T-helper 17 cell (primary cell): ENCODE measurements at places on chromosomes 1 and 21.

GRCh38 chr1:2315674-2316450, 75.5 kb downstream of the MORN1 start:
- no peak for DNase-seq

GRCh38 chr1:26408604-26409003, 2.0 kb upstream of the LIN28A start:
- DNase-seq, result peak; percentile 67

DNA sequence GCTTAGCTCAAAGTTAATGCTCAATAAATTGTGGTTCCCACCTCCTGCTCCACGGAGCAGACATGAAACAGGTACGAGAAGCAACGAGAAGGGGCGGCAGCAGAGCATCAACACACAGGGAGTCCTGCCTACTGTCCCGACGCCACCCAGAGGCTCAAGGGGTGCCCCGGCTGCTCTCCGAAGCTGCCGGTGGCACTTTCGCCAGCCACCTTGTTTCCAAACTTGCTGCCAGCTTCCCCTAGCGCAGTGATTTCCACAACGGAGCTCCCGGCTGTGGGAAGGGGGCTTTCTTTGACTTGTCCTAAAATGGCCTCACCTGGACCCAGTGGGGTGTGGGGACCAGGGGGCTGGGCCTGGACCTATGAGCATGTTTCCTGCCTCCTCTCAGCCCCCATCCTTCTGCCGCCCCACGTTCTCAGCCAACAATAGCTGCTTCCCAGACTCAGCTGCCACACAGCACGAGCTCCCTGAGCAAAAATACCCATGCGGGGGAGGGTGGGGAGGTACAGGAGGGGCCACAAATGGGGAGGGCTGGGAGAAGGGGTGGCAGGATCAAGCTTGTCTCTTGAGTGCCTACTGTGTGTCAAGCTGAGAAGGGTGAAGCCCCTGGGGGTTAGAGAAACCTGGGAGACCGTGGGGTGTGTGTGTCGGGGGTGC, 35.6 kb upstream of the ECE1 start:
- no peak for DNase-seq

GRCh38 chr21:46295177-46295770, 9.1 kb downstream of the YBEY start:
- DNase-seq, result no peak

- DNase-seq, result no peak
These were observed 2.7 kb upstream of the MRPL24 start for GRCh38 chr1:156743367-156744302.

GRCh38 chr21:25909341-25909740, 174.6 kb downstream of the GABPA start:
- DNase-seq, result no peak

DNA sequence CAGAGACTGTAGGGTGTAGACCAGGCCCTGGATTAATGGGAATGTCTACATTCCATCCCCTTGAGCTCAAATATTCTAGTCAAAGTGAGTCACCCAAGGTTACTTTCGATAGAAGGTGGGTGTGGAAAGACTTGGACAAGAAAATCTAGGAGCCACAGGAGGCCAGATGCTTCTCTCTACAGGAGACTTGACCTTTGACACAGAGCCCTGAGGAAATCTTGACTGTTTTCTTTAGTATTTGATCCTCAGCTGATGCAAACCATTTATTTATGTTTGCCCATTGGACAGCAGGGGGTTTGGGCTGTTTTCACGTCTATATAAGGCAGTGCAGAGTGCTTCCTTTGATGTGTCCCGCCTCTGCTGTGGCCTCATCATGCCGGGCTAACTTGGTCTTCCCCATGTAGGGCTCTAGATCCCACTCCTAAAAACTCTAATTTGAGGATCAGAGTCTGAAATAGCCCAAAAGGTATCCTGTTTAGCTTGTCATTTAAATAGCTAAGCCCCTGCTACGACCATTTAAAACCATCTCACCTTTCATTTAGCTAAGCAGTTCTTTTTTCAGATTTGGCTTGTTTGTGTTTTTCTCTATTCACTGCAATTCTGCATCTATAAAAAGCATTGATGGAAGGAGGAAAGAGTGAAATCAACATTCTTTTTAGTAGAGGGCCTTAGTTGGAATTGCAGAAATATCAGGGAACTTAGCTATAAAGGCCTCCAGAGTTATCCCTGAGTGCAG, 15.5 kb upstream of the MAP3K7CL start:
- no peak for DNase-seq

DNA sequence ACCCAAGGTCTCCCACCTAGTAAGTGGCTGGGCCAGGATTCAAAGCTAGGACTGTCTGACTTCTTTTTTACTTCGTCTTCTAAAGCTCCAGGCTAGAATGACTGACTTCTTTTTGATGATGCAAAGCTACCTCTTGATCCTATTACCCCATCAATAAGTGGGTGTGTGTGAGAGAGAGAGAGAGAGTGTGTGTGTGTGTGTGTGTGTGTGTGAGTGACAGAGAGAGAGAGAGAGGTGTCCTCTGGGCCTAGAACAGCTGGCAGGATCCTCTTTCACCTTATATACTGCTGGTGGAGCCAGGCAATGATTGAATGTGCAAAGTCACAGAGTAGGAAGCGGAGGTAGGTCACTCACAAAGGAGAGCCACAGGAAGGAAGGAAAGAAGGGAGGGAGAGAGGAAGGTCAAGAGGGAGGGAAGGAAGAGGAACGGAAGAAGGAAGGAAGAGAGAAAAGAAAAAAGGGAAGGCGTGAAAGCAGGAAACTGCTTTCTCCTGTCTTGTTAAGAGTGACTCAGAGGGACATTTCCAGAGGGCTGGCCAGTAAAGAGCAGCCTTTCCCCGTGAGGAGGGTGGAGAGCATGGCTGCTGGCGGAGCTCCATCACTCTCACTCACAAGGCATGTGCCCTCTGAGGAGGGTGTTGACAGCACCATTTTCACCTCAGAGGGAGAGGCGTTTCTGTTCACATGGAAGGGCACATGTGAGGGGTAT, 68.9 kb downstream of the CDC7 start:
- DNase-seq, result no peak

- no peak for DNase-seq
These were observed 12.0 kb downstream of the ADGRL2 start for GRCh38 chr1:81812712-81813111.

- DNase-seq, result no peak
These were observed 149.3 kb downstream of the ZC3H11B start for GRCh38 chr1:219463636-219464035.

DNA sequence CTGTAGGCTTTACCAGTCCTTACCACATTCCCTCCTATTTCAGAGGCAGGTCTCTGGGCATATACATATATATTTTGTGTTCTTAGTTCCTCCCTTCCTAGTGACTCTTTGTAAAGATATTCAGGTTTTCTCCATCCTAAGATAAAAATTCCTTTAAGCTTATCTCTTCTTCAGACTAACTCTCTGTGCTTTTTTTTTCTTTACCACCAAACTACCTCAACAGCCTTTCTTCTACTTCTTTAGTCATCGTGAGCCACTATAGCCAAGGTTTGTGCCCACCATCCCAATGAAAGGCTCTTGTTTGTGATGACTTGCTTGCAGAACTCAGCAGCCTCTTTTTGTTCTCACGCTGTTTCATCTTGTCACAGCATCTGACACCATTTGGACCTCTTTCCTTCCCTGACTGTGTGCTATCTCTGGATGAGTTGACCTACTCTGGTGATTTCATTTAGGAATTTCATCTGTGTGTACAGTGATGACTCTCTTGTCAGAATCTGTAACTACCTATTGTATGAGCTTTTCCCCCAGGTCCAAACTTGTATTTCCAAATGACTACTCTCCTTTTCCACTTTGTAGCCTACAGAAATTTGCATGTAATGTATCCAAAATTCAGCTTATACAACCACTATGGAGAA, 59.0 kb upstream of the MACF1 start:
- DNase-seq, result no peak

GRCh38 chr1:12715896-12716437, at the start of gene AADACL3:
Gene AADACL3 (plus strand): TSS chr1:12716110. CDS start chr1:12716177, 67 bp downstream.
- no peak for DNase-seq

GRCh38 chr1:205324781-205325180, 3.2 kb upstream of the NUAK2 start:
- no peak for DNase-seq

- no peak for DNase-seq
These were observed 661.7 kb downstream of the KCNT2 start for GRCh38 chr1:195946500-195946899.

DNA sequence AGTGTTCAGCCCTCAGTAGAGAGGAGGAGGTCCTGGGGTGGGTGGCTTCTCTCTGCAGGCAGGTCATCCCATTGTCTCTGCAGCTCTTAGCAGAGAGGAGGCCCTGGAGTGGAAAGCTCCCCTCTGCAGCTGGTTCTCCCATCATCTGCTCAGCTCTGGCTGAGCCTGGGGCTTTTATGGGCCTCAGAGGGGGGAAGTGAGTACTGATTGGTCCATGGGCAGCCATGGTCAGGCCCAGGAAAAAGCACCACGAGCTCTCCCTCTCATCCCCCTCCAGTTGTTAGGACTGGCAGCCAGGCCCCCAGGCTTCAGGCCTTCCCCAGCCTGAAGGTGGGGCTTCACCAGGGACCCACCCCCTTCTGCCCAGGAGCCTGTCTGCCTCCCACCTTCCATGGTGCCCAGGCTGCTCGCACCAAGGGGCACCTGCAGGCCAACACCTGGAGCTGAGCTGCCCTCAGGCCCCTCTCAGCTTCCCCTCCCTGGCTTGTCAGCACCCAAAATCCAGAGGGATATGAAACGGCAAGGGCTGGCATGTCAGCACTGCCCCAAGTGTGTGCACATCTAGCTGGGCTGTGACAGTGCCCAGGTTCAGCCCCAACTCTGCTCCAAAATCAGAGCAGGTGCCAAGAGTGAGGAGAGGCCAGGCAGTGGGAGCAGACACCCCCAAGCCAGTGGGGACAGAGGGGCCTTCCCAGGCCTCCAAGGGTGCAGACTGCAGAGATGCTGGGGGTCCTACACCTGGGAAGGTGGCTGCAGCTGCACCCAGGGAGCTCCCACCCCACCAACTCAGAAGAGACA, 449.0 kb downstream of the MATN1 start:
- no peak for DNase-seq

DNA sequence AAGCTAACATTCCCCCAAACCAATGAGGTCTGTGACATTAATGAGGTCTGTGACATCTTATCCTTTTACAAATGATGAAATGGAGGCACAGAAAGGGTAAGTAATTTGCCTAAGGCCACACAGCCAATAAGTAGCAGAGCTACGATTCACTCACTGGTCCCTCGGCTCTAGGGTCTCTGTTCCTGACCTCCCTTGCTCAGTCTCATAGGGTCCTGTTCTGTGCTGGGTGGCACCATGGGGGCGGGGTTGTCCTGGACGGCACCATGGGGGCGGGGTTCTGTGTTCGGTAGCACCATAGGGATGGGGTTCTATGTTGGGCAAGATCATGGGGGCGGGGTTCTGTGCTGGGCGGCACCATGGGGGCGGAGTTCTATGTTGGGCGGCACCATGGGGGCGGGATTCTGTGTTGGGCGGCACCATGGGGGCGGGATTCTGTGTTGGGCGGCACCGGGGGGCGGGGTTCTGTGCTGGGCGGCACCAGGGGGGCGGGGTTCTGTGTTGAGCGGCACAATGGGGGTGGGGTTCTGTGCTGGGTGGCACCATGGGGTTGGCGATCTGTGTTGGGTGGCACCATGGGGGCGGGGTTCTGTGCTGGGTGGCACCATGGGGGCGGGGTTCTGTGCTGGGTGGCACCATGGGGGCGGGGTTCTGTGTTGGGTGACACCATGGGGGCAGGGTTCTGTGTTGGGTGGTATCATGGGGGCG, 55.6 kb downstream of the CLSTN1 start:
- DNase-seq, result peak; percentile 10
